Type B pancreatic cell (in vitro differentiated cells): ENCODE measurements at places on chromosomes 5 and 9.

DNA sequence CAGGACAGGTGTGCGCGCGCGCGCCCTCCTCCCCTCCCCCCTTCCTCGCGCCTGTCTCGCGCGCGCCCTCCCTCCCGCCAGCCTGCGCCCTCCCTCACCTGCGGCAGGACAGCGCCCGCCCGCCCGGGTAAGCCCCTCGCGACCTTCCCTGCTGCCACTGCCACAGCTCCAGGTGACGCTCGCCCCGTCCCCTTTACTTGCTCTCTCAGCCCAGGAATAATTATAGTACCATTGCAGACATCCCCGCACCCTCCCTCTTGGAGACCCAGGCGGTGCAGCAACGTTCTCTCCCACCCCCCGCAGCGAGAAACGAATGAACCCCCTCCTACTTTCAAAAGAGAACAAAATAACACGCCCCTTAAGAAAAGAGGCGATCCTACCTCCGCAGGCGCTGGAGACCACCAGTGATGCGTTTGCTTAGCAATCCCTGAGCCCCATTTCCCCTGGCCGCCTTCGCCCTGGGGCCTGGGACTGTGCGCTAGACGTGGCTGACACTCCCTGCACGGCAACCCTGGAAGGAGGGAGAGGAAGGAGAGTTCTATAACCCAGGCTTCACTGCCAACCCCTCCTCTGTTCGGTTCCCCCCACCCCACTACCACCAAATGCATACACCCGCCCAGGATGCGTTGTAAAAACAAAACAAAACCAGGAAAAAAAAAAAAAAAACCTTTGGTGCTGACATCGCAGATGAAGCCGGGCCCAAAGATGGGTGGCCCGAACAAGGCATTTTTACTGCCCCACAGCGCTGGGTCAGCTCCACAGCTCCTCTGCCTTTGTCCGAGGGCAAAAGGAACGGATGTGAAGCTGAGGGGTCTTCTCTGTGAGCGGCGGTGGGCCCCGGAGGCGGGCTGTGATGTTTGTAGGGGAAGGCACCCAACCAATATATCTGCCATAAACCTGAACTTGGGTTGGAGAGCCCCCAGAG, 5.6 kb upstream of the PURA start:
- DNase-seq = no peak

- DNase-seq = no peak
Measured at GRCh38 chr5:112793201-112793600, 55.5 kb downstream of the APC start.

GRCh38 chr9:75858497-75859092, 31.9 kb upstream of the PCSK5 start:
- DNase-seq = no peak

DNA sequence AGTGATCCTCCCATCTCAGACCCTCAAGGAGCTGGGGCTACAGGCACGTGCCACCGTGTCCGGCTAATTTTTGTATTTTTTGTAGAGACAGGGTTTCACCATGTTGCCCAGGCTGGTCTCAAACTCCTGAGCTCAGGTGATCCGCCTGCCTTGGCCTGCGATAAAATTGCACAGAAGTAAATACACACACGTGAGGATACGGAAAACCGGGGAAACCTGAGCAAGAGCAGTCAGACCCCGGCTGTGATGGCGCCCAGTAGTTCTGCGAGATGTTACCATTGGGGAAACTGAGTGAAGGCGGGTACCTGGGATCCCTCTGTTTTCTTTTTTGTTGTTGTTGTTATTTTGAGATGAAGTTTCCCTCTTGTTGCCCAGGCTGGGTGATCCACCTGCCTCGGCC, 114.9 kb downstream of the C9orf50 start:
- DNase-seq = no peak

DNA sequence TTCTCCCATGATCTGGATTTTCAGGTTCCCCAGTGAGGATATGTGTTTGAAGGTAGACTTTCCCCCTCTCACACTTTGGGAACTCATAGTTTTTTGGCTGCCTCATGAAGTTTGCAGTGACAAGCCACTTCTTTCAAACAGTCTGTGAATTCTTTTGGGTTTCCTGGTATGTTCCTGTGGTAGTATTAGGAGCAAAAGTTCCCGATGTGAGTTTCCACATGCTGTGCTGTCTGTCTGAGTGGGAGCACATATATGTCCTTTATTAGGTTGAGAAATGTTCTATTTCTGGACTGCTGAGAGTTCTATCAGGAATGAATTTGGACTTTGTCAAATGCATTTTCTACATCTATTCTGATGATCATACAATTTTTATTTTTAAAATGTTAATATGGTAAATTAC, 273.2 kb upstream of the TARS1 start:
- DNase-seq = no peak

DNA sequence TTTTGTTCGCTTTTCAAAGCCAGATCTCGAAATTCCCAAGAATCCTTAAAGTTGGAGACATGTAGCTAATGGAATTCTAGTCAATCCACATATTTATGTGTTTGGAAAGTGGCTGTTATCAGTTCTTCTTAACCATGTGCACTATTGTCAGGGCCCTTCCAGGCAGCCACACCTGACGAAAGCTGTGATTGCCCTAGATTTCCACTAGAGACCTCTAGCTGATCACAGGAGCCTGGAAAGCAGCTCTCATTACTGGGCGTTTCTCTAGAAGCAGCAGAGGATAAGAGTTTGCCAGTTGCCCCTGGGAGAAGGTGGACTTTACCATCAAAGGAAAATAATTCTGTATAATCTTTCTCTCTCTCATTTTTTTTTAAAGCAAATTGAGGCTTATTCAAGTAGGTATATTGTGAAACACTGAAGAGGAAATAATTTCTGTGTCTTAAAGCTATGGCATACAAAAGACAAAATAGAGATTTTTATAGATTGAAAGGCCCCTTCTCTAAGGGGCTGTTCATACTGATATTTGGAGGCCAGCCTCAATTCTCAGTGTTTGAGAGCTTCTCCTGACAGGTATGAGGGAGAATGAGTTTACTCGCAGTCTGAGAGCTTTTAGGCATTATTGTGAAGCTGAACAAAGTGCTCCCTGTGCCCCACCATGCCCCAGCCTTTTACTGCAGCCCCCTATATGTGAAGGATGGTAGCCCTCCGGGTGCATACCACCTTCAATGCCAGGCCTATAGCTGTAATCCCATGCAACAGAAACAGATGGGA, 405.4 kb upstream of the ACTBL2 start:
- no peak for DNase-seq

DNA sequence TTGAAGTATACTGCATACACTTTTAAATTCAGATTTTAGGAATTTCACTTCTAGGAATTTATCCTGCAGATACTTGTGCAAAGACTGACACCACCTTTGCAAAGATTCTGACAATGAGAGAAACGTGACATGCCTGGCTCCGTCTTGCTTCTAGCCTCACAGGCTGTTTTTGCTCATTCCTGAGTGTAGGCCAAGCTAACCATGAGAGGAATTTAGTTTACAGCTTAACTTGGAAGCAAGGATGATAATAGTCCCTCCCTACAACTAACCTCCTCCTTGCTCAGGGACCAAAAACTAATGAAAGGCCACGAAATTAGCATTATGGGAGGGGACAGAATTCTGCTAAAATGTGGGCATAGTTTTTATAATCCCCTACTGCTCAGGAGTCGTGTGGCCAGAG, 31.1 kb downstream of the C5orf22 start:
- DNase-seq = no peak

DNA sequence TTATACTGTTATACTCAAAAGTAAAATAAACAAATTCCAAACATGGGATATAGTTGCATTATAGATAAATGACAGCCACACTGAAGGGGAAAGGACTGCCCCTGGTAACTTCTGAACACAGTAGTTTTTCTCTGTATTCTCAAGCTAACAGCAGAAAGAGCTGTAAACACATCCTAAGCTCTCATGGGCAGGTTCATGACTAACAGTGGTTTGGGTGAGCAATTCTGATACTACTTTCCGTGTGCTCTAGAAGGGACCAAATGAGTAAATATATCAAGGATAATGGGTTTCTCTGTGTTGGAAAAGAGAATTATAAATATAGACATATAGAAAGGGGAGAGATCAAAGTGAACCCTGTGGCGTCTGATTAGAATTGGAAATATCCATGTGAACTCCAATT, 2.2 kb upstream of the LCN6 start:
- DNase-seq = no peak

- DNase-seq = no peak
Measured at GRCh38 chr9:98775831-98776441, 20.4 kb downstream of the ANKS6 start.

GRCh38 chr9:22401671-22402070, 45.0 kb upstream of the DMRTA1 start:
- no peak for DNase-seq

- DNase-seq = no peak
Measured at GRCh38 chr5:16051246-16051755, 128.3 kb downstream of the MARCHF11 start.

- no peak for DNase-seq
Measured at GRCh38 chr5:177330991-177331842, 19.5 kb upstream of the MXD3 start.

DNA sequence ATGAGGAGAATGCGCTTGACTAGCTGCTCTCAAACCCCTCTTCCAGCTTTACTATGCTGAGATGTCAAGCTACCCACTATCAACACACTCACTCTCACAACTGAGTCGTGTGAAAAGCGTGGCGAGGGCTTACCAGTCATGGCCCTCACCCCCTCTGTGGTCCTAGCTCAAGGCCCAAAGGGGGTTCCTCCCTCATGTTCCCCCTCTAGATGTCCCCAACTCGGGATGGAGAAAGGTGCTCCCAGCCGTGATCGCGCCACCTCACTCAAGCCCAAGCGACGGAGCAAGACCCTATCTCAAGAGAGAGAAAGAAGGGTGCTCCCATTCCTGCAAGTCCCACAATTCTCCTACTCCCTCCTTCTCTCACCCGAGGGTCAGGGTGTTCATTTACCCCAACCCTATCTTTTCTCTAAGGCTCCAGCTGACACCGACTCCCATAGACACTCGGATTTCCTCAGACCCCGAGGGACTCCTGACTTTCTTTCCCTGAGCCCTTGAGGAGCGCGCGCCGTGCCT, 559 bp downstream of the SLC38A9 start:
- DNase-seq = no peak

GRCh38 chr5:171840711-171841522, 55.3 kb downstream of the SMIM23 start:
- DNase-seq = no peak

GRCh38 chr9:73548201-73548600, 396.5 kb downstream of the ANXA1 start:
- no peak for DNase-seq
